Islet precursor cell (in vitro differentiated cells): ENCODE measurements at places on chromosomes 11 and 22.

- DNase-seq = no peak
Measured at GRCh38 chr11:68392822-68393221, 67.7 kb upstream of the PPP6R3 start.

DNA sequence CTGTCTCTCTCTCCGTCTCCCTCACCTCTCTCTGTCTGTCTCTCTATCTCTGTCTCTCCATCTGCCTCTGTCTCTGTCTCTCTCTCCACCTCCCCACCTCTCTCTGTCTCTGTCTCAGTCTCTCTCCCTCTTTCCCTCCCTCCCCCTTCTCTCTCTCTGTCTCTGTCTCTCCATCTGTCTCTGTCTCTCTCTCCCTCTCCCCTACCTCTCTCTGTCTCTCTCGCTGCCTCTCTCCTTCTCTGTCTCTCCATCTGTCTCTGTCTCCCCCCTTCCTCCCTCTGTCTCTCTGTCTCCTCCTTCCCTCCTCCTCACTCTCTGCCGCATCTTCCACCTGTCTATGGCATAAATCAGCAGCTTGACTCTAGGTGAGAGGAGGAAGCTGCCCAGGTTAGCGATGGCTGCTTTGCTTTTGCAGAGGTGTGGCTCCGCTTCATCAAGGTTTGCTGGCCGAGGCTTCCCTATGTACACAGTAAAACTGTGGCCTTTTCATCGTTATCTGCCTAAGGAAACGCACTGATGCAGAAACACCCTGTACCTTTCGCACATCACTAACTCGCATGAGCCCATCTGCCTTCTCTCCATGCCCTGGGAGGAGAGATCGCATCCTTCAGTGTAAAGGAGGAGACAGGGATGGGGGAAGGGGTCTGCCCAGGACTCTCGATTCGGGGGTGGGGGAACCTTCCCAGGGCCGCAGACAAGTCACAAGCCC lies 44.5 kb downstream of the ANO1 start:
- no peak for DNase-seq

DNA sequence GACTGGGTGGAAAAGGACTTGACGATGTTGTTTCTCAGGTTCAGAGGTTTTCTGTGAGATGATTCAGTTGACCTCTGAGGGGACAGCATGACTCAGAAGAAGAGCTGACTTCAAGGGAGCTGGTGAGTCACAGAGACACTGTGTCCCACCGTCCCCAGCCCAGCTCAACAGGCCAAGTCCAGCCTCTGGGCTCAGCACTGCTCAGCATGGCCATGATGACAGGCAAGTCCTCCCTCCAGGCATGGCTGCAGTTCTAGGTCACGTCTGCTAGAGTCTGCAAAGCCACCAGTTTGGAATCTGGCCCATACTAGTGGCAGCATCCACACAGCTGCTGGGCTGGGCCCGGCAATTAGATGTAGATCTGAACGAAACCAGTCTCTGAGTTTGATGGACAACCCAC lies 12.9 kb downstream of the TRIM29 start:
- DNase-seq = peak; percentile 94

GRCh38 chr11:75468534-75469340 lies 35.7 kb upstream of the KLHL35 start:
- DNase-seq = no peak

GRCh38 chr22:49749885-49750510 lies 77.7 kb downstream of the BRD1 start:
- DNase-seq = peak; percentile 28

DNA sequence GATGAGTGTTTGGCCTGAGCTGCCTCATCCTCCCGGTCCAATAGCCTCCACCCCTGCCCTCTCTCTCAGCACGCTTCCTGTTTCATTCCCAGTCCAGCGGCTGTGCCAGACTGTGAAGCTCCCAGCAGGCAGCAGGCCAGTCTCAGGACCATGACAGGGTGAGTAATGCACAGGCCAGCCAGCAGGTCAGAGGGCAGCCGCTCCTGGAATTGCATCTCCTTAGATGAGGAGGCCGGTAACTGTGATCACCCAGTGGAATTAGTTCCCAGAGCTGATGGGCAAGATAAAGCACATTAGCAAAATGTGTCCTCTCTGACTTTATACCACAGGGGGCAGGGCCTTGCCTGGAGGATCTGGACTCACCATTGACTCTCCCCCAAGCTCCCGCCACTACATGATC lies 251.2 kb downstream of the ETS1 start:
- peak; percentile 98 for DNase-seq

- no peak for DNase-seq
Measured at GRCh38 chr22:17100621-17101020, 15.8 kb downstream of the IL17RA start.
